ENCODE measurements at places on chromosomes 3 and 15. TPM values are rescaled to one million over a fixed set of nuclear protein-coding genes. Genes with fewer than 3 reads are reported as not detected.

DNA sequence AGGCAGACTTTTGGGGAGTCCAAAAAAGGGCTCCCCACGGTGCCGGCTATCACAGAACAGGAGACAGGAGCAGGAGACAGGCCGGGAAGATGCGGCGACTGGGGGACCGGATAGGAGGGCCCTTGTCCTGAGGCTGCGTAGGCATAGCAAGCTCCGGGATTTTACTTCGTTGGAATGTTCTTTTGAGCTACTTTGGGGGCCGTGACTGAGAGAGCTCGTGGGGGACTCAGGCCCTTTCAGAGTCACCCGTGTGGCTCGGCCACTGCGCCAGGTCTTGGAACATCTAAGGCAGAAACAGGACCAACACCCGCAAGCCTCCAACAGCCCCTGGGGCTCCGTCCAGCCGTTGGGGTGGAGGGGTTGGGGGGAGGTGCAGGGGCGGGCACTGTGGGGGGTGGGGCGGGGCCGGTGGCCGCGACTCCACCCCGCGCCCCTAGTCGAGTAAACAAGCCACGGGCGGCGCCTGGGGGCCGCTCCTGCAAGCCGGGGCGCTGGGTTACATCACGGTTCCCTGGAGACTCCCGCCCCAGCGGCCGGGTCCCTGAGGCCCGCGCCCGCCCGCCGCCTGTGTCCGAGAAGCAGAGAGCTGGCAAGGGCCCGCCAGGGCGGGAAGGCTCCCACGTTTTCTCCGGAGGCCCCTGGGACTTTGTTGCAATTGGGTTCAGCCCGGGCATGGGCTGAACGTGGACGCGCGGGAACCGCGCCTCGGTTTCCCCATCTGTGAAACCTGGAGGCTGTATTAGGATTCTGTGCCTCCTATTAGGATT is 23.3 kb upstream of the C15orf39 start:
- H3K4me3 ChIP-seq = peak overlapping the region; percentile 50
- no peak for DNase-seq
- H3K36me3 ChIP-seq = no peaks in the 10 kb centered on the region
- H3K27me3 ChIP-seq = no peaks in the 10 kb centered on the region
- H3K27ac ChIP-seq = peak overlapping the region; percentile 93
- H3K4me1 ChIP-seq = peaks cover 65% of the 10 kb centered on the region

The GALNT15 gene
- 0.11 TPM for total RNA-seq

- no peak overlapping the region for H3K4me3 ChIP-seq
- H3K36me3 ChIP-seq = no peaks in the 10 kb centered on the region
- no peaks in the 10 kb centered on the region for H3K27me3 ChIP-seq
- peaks cover 6% of the 10 kb centered on the region for H3K4me1 ChIP-seq
- no peak overlapping the region for H3K27ac ChIP-seq
Measured at GRCh38 chr3:110318108-110318507, 753.5 kb upstream of the NECTIN3 start.

The CEMIP gene
- total RNA-seq = 0.70 TPM

- no peaks in the 10 kb centered on the region for H3K27me3 ChIP-seq
- no peaks in the 10 kb centered on the region for H3K4me1 ChIP-seq
- no peak overlapping the region for H3K4me3 ChIP-seq
- DNase-seq = no peak
- no peak overlapping the region for H3K27ac ChIP-seq
Measured at GRCh38 chr15:50655555-50655954, 31.0 kb downstream of the TRPM7 start.

DNA sequence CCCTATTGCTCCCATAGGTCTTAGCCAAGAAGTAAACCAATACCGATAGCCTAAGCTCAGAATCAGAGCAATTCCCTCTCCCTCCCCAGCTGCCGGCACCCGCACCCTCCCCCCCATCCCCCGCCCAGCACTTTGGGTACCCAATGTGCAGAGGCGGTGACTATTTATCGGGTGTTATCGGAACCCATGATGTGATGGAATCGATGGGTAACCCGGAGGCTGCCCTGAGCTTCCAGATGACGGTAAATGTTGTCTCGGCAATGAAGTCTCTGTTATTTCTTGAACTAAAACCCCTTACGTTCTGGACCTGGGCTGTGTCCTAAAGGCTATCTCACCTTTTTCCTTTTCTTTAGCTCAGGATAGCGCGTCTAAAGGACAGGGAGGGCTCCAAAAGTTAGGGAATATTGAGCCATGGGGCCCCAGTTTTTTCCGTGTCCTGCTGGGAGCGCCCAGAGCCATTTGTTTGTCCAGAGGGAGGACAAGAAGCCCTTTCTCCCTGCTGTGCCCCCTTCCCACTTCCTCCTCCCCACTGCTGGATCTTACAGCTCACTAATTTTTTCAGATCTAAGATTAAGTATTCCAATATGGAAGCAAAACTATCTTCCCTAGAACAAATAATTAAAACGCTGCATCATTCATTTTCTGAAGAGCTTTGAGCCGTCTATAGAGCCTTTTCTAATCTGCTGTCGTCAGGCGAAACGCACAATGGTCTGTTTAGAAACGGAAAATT is 1.5 kb downstream of the SLITRK3 start:
- H3K27ac ChIP-seq = no peak overlapping the region
- H3K4me1 ChIP-seq = peaks cover 44% of the 10 kb centered on the region
- peak overlapping the region; percentile 73 for H3K4me3 ChIP-seq
- peaks cover 88% of the 10 kb centered on the region for H3K27me3 ChIP-seq

The MYL3 gene
- 6.8 TPM for total RNA-seq

GRCh38 chr3:68924897-68925296 is 7.5 kb downstream of the TAFA4 start:
- no peaks in the 10 kb centered on the region for H3K36me3 ChIP-seq
- H3K27me3 ChIP-seq = peaks cover 76% of the 10 kb centered on the region
- H3K4me1 ChIP-seq = no peaks in the 10 kb centered on the region
- H3K27ac ChIP-seq = no peak overlapping the region

DNA sequence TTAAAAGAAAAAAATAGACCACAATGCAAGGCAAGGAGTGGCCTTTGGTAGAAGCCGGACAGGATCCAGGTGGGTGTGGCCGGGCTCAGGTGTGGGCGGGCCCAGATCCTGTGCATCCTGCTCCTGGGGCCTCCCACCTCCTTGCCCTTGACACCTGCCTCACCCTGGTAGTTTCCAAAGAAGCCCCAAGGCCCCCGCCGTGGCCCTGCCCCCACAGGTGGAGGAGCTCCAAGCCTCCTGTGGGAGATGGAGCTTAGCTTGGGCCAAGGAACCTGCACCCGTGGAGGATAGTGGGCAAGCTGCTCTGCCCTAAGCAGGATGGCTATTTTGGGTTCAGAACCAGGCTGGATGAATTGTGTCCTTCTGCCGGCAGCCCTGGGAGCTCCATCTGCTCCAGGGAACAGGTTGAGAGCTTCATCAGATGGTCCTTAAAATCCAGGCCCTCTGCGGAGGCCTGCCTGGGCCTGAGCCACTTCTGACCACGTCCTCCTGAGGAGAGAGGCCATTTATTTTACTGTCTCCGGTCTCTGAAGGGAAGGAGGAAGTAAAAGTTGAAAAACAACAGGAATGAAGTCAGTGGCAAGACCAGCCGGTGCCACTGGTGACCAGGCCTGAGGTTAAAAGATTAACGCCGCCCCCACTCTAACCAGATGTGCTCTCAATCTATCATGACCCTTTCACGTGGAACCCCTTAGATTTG is 53.9 kb upstream of the KLF13 start:
- no peaks in the 10 kb centered on the region for H3K27me3 ChIP-seq
- DNase-seq = no peak
- H3K4me1 ChIP-seq = peaks cover 18% of the 10 kb centered on the region
- peak overlapping the region; percentile 85 for H3K27ac ChIP-seq

DNA sequence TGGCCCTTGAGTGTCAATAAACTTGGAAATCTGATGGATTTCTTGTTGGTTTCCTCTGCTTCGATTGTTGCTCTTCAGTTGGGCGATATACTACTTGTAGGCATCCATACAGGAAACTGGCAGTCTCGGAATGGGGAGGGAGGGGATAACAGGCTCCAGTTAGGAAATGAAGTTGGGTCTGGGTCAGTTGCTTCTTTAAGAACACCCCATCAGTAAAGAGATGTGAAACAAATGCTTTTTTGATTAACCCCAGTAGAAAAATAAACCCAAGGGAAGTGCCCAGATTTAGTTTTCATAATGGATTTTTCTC is 681 bp downstream of the CHMP2B start:
- no peak for DNase-seq
- peak overlapping the region; percentile 100 for H3K27ac ChIP-seq
- peak overlapping the region; percentile 100 for H3K4me3 ChIP-seq
- peaks cover 5% of the 10 kb centered on the region for H3K36me3 ChIP-seq

DNA sequence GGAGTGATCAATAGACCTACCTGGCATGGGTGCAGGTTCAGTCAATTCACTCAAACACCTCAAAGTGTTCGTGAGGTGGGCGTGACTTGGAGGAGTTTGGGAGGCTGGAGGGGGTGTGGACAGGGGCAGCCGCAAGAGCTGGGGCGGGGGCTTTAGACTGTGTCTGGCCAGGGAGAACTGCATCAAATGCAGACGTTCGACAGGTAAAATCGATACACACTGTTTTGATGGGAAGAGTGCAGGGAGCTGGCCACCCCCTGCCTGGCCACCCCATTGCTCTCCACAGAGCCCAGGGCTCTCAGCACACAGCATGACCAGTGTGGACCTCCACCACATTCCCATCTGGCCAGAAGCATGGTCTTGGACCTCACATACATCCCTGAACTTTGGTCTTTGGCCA is 412.1 kb downstream of the OCA2 start:
- H3K4me1 ChIP-seq = peaks cover 23% of the 10 kb centered on the region
- no peaks in the 10 kb centered on the region for H3K27me3 ChIP-seq
- no peak overlapping the region for H3K4me3 ChIP-seq
- no peaks in the 10 kb centered on the region for H3K36me3 ChIP-seq
- no peak for DNase-seq
- no peak overlapping the region for H3K27ac ChIP-seq

GRCh38 chr3:49721896-49722781 is 1.6 kb downstream of the GMPPB start:
- no peak for DNase-seq
- peak overlapping the region; percentile 75 for H3K27ac ChIP-seq
- H3K27me3 ChIP-seq = peaks cover 2% of the 10 kb centered on the region
- H3K36me3 ChIP-seq = no peaks in the 10 kb centered on the region
- H3K4me3 ChIP-seq = peak overlapping the region; percentile 95

The CSPG5 gene
- 0.84 TPM for total RNA-seq

DNA sequence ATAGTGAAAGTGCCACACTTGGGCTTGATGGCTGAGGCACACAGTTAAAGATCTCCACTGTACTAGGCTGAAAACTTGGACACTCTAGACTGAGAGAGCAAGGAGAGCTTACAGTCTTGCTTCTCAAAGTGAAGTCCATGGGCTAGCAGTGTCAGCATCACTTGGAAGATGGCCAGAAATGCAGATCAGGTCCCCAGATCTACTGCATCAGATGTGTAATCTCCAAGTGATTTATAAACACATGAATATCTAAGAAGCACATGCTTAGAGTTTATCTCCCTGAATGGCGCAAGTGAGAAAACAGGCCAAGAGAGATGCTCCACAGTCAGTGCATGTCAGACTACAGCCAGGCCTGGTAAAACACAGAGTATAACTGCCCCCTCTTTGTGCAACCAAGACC is 308.6 kb downstream of the CLSTN2 start:
- no peak overlapping the region for H3K4me3 ChIP-seq
- H3K36me3 ChIP-seq = no peaks in the 10 kb centered on the region
- no peak for DNase-seq
- no peak overlapping the region for H3K27ac ChIP-seq

DNA sequence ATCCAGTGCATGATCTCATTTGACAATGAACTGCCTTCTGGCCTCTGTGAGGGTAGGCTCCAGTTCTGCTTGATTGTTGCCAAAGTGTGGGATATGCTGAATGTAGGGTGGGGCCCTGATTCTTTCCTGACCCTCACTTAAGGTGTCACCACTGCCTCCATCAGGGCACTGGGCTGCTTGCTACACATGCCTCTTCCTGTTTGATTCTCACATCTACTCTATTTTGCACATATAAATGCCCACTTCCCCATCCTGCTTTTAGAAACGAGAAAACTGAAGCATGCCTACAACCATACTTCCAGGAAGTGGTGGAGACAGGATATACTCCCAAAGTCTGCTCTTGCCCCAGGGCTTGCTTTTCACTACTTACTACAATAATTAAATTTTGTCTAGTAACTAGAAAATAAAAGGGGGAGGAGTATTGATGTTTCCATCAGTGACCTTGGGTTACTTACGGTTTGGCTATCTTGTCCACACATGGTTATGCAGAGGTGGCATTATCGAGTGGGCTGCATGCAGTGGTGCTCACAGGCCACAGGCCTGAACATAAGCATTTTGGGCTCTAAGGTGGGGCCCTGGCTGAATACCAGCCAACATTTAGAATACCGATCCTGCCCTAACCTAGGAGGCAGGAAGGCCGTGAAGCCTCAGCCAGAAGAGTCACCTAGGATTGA is 6.7 kb downstream of the ZDHHC3 start:
- no peaks in the 10 kb centered on the region for H3K36me3 ChIP-seq
- no peaks in the 10 kb centered on the region for H3K27me3 ChIP-seq
- no peak overlapping the region for H3K27ac ChIP-seq

DNA sequence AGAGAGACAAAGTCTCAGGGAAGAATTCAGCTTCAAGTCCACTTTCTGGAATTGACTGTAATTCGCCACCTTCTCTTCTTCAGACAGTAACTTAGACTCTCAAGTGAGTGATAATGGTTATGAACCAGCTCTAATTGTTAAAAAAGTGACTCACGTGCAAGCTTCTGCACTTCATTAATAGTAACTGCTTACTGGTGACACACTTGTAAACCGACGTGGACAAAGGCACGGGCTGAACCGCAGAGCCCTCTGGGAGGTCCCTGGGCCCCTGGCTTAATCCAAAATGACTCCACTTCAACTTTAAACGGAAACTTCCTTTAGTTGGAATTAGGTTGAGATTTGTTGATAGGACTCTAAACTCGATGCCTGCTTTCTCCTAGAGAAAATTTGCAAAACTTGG is 17.0 kb downstream of the MUC4 start:
- DNase-seq = no peak
- no peak overlapping the region for H3K4me3 ChIP-seq
- H3K36me3 ChIP-seq = no peaks in the 10 kb centered on the region
- H3K27ac ChIP-seq = no peak overlapping the region
- no peaks in the 10 kb centered on the region for H3K27me3 ChIP-seq

DNA sequence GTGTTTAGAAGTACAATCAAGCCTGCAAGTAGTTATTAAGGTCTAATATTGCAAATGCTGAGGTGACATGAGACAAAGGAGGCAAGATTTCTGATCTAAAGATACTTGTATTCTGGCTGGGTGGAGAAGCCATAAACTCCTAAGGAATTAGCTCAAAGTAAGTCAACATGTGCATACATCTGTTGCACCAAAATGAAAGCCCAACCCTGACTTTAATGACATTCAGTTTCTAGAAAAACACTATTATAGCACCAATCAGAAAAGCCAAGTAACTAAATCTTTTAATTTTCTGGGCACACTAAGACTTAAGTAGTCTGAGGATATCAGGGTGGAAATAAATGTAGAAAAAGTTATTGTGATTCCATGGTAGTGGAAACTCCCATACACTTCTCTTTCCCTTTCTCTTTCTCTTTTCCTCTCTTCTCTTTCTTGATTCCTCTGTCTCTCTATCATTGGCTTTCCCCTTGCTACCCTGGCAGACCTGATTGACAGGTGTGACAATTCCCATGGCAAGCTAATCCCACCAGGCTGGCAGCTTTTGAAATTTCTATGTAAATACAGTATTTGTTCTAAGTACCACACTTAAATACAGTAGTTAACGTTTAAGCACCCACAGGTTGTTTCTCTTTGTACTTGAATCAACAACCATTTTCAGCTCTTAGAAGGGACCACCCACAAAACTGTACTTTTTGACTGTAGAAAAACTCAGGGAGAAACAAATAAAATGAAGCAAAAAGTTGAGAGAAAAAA is 528.4 kb upstream of the SEMA6D start:
- no peak overlapping the region for H3K27ac ChIP-seq
- H3K36me3 ChIP-seq = no peaks in the 10 kb centered on the region
- no peak for DNase-seq
- peaks cover 21% of the 10 kb centered on the region for H3K27me3 ChIP-seq
- no peak overlapping the region for H3K4me3 ChIP-seq

All from mesothelial cell of epicardium (in vitro differentiated cells).